BJ (cell line): ENCODE measurements at places on chromosomes 1 and 21. TPM values are rescaled to one million over a fixed set of nuclear protein-coding genes. Genes with fewer than 3 reads are reported as not detected.

Gene AZIN2
- polyA plus RNA-seq = 3.0 and 6.4 TPM in 2 replicates

Gene KRTAP19-1
- polyA plus RNA-seq = not detected in 2 replicates

Gene RGS1
- not detected in 2 replicates for polyA plus RNA-seq

DNA sequence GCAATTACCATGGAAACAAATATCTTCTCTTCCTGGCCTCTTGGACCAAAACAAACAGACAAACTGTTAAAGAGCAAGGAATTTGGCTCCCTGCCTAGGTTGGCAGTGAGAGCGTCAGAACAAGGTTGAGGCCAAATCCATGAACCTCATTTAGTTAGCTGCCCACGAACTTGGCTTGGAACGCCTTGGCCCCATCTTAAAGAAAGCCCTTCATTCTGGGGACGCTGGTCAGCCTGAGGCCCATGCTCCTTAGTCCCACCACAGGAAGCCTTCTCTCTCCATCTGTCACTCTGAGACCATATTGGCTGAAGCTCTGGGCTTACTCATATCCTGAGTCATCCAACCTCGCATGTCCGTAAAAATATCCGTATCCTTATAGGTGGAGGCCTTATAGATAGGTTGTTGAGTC is 62.4 kb upstream of the DIRAS3 start:
- peak; percentile 38 for DNase-seq

GRCh38 chr1:3341236-3341994 is 113.0 kb upstream of the ARHGEF16 start:
- DNase-seq = no peak

GRCh38 chr1:18923756-18924211 is 21.4 kb upstream of the ALDH4A1 start:
- DNase-seq = no peak

DNA sequence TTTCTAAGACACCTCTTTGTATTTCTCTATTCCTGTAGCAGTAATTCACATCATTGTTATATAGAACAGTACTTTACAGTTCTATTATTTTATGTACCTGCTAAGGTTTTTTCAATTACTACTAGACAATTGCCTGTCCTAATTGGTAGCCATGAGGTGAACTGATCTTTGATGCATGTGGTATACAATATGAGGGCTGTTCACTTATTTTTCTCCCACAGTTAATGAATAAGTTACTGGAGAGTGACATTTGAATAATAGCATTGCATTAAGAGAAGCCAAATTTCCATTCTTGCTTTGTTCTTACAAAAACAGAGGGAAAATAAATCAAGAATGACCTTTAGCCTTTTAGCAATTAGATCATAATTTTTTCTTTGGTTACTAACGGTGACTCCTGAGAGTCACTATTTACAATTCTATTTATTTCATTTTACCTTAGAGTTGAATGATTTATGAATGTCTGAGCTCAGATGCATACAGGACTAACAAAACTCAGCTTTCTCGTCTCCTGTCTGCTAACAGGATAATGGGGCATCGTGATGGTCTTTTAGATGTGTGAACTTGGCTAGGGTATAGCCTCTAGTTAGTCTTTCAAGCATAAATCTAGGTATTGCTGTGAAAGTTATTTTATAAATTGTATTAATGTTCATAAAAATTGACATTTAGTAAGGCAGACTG is 54.1 kb downstream of the OLFM3 start:
- DNase-seq = no peak

- DNase-seq = no peak
Measured at GRCh38 chr1:212973899-212974298, 23.6 kb downstream of the VASH2 start.
